Activated CD4-positive, alpha-beta memory T cell treated with anti-CD3 and anti-CD28 coated beads, Interleukin-2, amount 10 ng/mL, durations not matched to agents 7 days and 5 days (primary cell): ENCODE measurements at places on chromosomes 6 and 20. TPM values are rescaled to one million over a fixed set of nuclear protein-coding genes. Genes with fewer than 3 reads are reported as not detected.

DNA sequence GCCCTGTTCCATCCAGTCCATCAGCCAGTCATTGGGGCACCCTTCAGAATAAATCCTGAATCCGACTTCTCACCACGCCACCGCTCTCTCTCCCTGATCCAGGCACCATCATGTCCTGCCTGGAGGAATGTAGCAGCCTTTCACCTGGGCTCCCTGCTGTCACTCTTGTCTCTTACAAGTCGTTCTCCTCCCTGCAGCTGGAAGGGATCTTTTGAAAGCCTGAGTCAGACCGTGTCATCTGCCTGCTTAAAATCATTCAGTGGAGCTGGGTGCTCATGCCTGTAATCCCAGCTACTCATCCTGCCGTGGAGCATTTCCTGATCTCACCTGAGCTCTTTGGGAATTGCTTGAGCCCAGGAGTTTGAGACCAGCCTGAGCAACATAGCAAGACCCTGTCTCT is 19.2 kb upstream of the KCNG1 start:
- H3K36me3 ChIP-seq, result no peaks in the 10 kb centered on the region
- H3K4me3 ChIP-seq, result no peak overlapping the region
- no peaks in the 10 kb centered on the region for H3K4me1 ChIP-seq
- DNase-seq, result no peak
- H3K27me3 ChIP-seq, result peaks cover 2% of the 10 kb centered on the region
- H3K27ac ChIP-seq, result no peak overlapping the region

Gene PTGIS
- 1.6 TPM for total RNA-seq

DNA sequence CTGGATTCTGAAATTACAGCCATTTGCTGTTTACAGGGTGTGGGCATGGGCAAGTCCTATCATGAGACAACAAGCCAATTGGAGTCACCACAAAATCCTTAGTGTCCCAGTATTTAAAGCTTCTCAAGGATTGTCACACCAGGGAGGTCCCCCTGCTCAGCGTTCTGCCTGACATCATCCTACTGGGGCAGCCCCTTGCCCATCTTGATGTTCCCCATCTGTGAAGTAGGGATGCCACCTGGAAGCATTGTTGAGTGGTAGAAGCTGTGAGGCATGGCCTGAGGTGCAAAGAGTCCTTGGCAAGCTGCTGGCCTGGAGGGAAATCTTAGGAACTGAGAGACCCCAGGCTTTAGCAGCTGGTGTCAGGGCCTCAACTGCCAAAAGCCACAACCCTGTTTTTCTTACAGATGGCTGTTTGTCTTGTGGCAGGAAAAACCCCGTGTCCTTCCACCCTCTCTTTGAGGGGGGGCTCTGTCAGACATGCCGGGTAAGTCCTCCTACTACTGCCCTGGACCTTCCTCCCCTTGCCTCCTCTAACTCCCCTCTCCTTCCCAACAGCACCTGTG is 23.3 kb upstream of the MAPRE1 start:
- H3K27ac ChIP-seq, result no peak overlapping the region
- H3K36me3 ChIP-seq, result no peaks in the 10 kb centered on the region
- DNase-seq, result no peak
- H3K4me1 ChIP-seq, result peaks cover 19% of the 10 kb centered on the region
- H3K4me3 ChIP-seq, result no peak overlapping the region

Gene IYD
- not detected for total RNA-seq

Gene DEF6
- total RNA-seq, result 201 TPM

DNA sequence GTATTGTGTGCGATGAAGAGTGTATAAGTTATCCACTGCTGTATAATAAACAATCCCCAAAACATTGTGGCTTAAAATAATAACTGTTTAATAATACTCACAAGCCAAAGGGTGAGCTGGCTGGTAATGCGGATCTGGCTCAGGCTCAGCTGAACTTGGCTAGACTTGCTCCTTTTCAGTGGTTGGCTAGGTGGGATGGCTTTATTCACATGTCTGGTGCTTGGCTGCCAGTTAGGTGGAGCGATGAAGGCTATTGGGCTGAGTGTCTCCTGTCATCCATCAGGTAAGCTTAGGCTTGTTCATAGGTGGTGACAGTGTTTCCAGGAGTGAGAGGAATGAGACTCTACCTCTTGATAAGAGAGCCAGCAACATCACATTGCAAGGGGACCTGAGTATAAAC is 135.0 kb upstream of the ASCC3 start:
- H3K27ac ChIP-seq, result no peak overlapping the region
- no peak for DNase-seq
- H3K4me1 ChIP-seq, result peaks cover under 1% of the 10 kb centered on the region
- H3K36me3 ChIP-seq, result no peaks in the 10 kb centered on the region
- no peaks in the 10 kb centered on the region for H3K27me3 ChIP-seq

DNA sequence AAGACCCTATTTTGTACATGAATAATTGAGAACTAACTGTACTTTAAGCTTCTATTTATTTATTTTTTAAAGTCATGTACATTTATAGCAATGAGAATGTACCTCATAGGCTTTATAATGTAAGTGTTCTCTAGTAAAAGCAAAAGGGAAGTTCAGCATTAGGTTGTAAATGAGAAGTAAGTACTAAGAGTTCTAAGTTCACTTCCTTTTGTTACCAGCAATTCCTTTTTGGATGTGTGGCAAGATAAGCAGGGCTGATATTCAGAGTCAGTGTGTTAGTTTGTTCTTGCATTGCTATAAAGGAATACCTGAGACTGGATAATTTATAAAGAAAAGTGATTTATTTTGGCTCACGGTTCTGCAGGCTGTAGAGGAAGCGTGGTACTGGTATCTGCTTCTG is 54.0 kb upstream of the CCN2 start:
- no peak overlapping the region for H3K27ac ChIP-seq
- no peaks in the 10 kb centered on the region for H3K27me3 ChIP-seq
- no peak overlapping the region for H3K4me3 ChIP-seq

DNA sequence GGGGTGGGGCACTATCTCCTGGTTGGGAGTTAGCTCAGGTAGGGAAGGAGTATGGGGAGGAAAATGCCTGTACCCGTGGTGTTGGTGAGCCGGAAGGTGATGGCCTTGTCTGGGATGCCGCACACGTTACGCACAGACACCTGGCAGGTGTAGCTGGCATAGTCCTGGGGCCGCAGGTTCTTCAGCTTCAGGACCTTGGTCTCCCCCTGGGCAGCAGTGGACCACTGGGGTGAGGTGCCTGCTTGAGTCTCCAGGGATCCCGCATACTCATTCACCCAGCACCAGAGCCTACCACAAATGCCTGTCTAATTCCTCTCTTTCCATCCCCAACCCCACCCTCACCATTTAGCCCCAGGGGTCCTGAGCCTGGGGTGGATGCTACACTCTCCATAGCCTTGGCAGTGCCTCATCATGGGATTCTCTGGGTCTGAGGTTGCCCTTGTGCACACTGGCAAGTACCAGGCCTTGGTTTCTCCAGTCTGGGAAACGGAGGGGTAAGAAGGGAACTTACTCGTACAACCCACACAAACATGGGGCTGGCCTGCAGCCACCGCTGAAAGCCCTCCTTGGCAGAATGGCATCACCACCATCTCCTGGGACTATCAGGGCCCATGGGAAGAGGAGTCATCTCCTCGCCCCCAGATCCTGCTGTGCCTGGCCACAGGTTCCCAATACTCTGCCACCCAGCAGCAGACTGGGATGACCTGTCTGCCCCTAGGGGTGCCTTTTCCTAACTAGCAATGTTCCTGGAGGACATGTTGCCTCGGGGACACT is 42.8 kb downstream of the MDGA1 start:
- no peak overlapping the region for H3K4me3 ChIP-seq
- H3K36me3 ChIP-seq, result peaks cover 36% of the 10 kb centered on the region
- peaks cover 11% of the 10 kb centered on the region for H3K4me1 ChIP-seq

DNA sequence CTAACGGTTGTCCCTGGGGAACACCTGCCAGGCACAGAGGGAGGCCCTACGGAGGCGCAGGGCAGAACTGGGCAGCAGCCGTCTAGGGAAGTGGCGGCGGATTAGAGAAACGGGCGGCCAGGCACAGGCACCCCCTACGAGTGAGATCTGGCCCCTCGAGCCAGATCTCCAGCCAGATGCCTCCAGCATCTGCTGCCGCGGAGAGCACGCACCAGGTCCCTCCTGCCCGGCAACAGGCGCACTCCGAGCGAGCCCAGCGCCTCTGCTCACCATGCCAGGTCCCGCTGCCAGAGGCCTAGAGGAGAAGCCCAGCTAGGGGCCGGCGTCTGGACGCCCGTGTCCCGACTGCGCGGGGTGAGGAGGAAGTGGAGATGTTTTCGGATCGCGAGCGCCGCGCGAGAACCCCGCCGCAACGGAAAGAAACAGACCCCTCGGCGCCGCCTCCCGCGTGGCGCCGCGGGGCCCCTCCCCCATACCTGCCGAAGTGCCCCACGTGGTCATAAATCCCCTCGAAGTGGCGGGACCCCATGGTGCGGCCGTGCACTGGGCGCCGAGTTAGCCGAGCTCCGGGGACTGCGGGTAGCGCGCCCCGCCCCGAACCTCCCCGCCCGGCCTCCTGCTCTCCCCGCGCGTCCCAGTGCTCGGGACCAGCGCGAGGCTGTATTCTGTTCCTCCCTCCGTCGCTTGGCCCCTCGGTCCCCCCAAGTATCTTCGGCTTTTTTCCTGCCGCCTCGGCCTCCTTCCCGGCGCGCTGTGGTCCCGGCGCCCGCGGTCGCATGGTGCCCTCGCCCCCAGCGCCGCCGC is at the start of gene SLC22A16:
Gene SLC22A16, minus strand, starts transcription at position 568 of the 804 bp plus-strand sequence. Its CDS starts 39 bp downstream, at position 529.
- H3K36me3 ChIP-seq, result no peaks in the 10 kb centered on the region
- H3K4me3 ChIP-seq, result peak within 1 kb of the TSS; percentile 12
- peaks cover 13% of the 10 kb centered on the region for H3K4me1 ChIP-seq
- peaks cover 51% of the 10 kb centered on the region for H3K27me3 ChIP-seq
- no peak for DNase-seq
- H3K27ac ChIP-seq, result no peak within 1 kb of the TSS
